ELR (cell line): ENCODE measurements at places on chromosomes 4 and X.
A peak's percentile ranks its signal among the peaks of the same experiment; 100 is the strongest.

GRCh38 chr4:144709793-144710525 lies 64.0 kb downstream of the HHIP start:
- DNase-seq, result peak; percentile 92

DNA sequence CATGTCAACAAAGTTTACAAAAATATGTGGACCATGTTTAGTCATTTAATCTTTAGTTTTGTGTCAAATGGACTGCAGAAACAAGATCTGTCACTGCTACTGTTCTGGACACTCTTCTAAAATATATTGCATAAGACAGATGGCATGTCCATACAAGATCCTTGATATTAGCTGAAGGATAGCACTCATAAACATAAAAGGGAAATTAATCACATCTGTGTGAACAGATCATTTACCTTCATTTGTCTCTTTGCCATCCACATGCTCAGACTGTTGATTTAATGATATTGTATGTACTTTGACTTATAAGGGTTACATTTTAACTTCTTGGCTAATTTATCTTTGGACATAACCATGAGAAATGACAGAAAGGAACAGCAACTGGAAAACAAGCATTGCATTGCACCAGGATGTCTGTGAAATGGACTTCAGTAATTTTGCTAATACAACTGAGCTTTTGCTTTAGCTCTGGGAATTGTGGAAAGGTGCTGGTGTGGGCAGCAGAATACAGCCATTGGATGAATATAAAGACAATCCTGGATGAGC lies at the start of gene UGT2B7:
UGT2B7 (plus strand) TSS at position 364 of the 546 bp plus-strand sequence; CDS start at position 411, 47 bp downstream.
- no peak for DNase-seq

DNA sequence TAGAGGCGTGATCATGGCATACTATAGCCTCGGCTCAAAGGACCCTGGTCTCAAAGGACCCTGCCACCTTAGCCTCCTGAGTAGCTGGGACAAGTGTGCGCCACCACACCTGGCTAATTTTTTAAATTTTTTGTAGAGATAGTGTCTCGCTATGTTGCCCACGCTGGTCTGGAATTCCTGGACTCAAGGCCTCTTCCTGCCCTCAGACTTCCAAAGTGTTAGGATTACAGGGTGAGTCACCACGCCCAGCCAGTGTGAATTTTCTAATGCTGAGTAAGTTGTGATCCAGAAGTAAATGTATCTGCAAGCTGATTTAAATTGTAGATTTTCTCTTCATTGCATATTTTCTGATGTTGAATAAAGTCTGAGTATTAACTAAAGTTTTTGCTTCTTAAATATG lies 2.6 kb upstream of the ZNF674 start:
- DNase-seq, result peak; percentile 83

GRCh38 chrX:15594371-15594770 lies 6.4 kb downstream of the ACE2 start:
- peak; percentile 6 for DNase-seq

DNA sequence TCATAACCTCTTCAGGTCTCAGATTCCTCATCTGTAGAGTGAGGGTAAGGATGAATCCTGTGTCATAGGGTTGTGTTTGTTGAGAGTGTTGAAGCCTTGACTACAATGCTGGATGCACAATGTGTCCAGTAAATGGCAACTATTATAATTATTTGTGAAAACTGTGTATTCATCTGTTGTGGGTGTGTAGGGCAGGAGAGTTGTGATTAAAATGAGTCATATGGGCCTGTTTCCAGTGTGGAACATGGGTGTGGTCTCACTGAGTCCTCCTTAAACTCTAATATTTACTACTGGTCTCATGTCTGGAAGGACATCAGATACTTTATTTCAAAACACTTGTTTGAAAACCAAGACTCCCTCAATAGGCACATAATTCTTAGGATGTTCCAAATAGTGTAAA lies 208.5 kb upstream of the CASK start:
- no peak for DNase-seq

DNA sequence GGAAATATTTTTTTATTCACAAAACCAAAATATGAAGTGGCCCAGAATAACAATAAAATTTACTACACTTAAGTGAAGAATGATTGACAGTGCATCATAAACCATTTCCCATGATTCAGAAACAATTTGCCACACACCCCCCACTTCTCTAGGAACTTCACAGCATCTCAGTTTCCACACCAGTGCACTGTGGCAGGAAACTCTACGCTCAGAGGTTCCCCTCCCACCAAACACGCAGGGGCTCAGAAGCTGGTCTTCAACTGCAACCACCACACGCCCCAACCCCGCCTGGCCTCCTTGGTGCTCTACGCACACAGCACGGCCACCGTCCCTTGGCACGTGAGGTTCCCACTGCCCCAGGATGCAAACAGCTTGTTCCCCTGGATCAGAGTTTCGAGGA lies 63.7 kb downstream of the ZFYVE28 start:
- no peak for DNase-seq

- no peak for DNase-seq
Observed at GRCh38 chr4:41406113-41406516, 131.8 kb upstream of the LIMCH1 start.

- no peak for DNase-seq
Observed at GRCh38 chr4:99078336-99078735, 10.3 kb downstream of the ADH5 start.
